ENCODE measurements at places on chromosomes 12 and 14.

- DNase-seq: no peak
Observed at GRCh38 chr12:119803381-119803791, 73.7 kb downstream of the CIT start.

DNA sequence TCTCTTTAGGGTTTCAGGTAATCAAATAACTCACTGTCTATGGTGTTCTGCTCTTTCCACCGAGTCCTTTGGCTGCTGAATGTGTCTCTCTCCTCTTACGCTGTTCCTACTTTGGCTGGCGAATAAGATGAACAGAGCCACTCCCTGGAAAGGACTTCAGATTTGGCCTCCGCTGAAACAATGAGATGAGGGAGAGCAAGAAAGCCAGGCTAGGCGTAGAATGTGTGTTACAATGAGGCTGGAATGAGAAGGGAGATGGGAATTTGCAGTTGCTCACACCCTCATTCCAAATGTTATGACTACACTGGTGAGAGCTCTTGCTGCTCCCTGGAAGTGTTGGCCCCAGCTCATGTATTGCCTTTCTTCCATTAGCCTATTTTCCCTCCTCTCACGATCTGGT, at the start of gene MFAP5:
Gene MFAP5, minus strand, starts transcription at position 234 of the 400 bp plus-strand sequence. CDS start 722 bp downstream, outside the sequence.
- no peak for DNase-seq

GRCh38 chr14:95482627-95483308, 33.7 kb downstream of the SYNE3 start:
- no peak for DNase-seq

DNA sequence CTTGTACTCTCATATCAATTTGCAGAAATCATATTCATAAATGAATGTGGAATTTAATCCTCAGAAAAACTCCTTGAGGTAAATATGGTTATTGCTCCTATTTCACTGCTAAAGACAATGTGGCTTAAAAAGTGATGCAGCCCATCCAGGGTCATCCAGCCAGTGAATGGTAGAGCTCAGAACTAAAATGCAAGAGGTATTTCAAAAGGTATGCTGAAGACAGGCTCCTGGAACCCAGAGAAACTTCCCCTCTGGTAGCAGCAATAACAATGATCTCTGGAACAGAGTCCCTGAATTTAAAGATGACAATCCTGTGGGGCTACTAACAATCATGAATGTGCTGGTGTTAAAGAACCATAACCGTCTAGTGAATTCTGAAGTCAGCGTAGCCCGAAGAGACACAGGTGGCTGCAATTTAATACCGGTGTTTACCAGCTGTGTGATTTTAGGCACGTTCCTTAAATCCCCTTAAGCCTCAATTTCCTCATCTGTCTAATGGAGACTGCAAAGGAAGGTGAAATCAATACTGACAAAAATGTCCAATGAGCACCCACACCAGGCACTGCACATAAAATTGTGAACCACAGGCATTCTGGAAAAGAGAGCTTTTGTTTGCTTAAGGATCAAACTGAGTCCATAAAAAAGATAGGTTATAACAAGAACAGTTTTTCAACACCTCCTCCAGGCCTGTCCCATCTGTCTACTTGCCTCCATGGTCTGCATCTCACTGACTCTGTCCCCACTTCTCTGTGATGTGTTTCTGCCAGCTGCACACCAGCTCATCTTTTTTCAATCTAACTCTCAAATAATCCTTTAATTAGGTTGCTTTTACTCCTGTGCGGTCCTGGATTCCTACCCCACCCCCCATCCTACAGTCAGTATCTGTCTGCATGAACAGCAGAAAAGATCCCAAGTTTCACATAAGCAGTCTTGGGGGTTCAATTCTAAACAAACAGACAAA, 10.5 kb downstream of the TM7SF3 start:
- DNase-seq: no peak

DNA sequence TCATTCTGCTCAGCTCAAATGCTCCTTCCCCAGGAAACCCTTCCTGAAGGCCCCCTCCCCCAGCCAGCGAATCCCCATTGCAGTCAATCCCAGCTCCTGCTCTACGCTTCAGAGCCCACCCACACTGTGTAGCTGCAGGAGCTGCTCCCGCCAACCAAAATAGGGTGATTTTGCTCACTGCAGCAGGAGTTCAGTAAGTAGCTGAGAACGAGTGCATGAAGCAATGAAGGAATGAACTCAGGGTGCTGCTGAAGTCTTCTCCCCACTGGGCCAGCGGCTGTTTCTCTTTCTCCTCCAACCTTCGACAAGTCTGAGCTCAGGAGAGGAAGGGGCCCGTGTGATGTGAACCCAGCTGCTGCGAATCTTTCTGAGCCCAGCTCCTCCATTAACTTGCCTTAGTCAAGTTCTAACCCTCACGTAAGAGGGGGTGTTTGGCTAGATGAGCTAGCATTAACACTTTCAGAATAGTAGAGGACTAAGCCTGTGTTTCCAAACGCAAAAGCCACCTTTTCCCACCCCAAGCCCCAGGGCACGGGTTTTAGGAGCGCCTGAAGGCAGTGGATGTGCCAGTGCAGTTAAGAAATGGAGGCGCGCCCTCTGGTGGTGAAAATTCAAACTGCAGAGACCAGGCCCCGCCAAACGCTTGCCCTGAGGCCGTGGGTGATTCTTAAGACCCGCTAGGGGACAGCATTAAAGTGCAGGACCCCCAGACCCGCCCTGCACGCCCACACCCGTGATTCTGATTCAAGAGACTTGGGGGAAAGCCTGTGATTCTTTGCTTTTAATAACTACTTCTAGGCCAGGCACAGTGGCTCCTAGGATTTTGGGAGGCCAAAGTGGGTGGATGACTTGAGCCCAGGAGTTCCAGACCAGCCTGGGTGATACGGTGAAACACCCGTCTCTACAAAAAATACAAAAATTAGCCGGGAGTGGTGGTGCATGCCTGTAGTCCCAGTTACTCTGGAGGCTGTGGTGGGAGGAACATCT, 11.9 kb upstream of the SERPINA4 start:
- no peak for DNase-seq

GRCh38 chr14:94330857-94331256, 7.7 kb upstream of the SERPINA6 start:
- no peak for DNase-seq

All from cardiac septum (tissue), 1 donor.